ENCODE measurements at places on chromosomes 7 and 10. TPM values are rescaled to one million over a fixed set of nuclear protein-coding genes. Genes with fewer than 3 reads are reported as not detected.

The HHEX gene
- 120 TPM for total RNA-seq

The ANXA8 gene
- total RNA-seq = 0.37 TPM

The STRIP2 gene
- 11.8 TPM for total RNA-seq

The ARHGEF35 gene
- 9.5 TPM for total RNA-seq

The SPDYE2 gene
- not detected for total RNA-seq

The RAPGEF5 gene
- total RNA-seq = 23.2 TPM

DNA sequence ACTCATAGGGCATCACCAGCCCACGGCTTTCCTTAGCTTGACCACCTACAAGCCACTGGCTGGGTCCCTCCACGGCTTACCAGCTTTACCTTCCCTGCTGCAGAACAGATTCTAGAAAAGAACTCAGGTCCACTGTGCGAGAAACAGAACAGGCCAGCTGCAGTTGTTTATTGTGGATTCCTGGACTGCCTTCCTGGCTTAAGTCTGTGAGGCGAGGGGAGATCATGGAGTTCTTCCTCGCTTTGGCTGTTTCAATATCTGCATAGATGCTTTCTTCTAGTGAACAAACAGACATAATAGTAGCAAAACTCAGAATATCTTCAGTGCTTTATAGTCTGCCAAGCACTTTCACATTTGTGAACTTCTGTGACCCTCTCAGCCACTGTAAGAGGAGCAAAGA is 162.9 kb upstream of the HABP2 start:
- DNase-seq = no peak

- DNase-seq = no peak
Measured at GRCh38 chr10:95516774-95517373, 44.3 kb downstream of the SORBS1 start.

DNA sequence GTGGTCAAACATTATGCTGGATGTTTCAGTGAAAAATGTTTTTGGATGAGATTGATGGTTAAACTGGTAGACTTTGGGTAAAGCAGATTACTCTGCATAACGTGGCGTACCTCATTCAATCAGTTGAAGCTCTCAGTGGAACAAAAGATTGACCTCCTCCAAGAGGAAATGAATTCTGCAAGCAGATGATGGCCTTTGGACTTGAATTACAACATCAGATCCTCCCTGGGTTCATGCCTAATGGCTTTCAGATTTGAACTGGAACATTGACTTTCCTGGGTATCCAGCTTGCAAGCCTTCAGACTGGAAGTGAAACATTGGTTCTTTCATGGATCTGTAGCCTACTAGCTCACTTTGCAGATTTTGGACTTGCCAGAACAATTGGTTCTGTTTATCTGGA is 169.3 kb upstream of the MALRD1 start:
- DNase-seq = no peak

GRCh38 chr10:125820701-125821100 is 2.4 kb downstream of the UROS start:
- DNase-seq = peak; percentile 32

DNA sequence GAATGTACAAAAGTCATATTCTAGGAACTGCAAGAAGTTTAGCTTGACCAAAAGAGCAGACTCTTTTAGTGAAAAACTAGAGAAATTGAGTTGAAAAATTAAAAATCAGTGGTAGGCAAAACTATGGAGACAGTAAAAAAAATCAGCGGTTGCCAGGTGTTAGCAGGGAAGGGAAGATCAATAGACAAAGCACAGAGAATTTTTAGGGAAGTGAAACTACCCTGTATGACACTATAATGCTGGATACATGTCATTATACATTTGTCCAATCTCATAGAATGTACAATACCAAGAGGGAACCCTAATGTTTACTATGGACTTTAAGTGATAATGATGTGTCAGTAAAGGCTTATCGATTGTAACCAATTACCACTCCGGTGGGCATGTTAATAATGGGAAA is 761.9 kb downstream of the MAGI2 start:
- DNase-seq = no peak

- no peak for DNase-seq
Measured at GRCh38 chr7:87217983-87218653, 1.4 kb downstream of the TMEM243 start.

DNA sequence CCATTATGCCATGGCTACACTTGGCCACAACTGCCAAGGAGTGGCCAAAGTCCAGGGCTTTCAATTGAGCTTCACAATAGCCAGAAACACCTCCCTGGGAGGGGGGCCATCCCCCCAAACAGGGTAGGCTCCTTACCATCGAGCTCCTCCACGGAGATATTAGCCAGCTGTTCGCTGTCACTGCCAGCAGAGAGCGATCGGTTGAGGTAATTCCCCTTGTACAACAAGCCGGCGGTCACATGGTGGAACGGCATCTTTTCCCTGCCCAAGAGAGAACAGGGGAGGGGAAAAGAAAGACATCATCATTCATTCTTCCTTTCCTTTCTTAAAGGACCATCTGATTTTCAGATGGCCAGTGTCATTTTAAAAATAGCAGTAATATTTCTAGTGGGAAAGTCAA is 133.6 kb downstream of the CALN1 start:
- DNase-seq = no peak

All from endodermal cell (in vitro differentiated cells).